ENCODE measurements at places on chromosomes 4 and X.

GRCh38 chrX:30589146-30589888 is 11.8 kb upstream of the TASL start:
- DNase-seq, result no peak

- DNase-seq, result no peak
These were observed 229.0 kb downstream of the PPARGC1A start for GRCh38 chr4:23660865-23661264.

DNA sequence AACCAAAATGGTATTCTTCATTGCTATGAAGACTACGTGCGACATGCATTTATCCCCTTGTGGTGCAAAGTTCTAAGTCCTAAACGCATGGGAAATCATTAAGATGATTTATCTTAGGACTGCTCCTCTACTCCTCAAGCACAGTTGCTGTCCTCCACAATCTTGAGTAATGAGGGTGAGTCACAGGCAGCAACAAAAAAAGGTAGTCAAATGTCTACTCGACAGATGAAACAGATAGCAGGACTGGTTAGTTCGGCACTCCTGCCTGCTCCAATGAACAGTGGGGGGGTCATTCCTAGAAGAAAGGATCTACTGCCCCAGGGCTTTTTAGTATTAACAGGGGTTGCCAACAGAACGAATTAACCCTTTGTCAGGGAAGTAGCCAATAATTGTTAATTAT is 233.7 kb upstream of the FGF13 start:
- DNase-seq, result no peak

DNA sequence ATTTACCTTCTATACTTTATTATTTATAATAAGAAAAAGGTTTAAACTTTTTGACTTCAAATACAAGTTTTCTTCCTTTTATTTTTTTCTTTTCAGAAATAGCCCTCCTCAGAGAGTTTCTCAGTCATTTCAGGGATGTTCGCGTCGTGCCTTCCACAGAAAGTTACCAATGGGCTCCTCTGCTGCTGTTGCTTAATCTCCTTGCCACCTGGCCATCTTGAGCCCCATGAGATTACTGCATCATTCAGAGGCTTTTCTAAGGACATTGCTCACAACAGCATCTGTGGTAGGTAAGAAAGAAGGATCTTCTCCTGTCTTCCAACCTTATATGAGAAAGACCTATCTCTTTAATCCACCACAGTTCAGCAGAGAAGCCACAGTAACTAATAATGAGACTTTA is 1361.9 kb upstream of the ADGRL3 start:
- DNase-seq, result no peak

DNA sequence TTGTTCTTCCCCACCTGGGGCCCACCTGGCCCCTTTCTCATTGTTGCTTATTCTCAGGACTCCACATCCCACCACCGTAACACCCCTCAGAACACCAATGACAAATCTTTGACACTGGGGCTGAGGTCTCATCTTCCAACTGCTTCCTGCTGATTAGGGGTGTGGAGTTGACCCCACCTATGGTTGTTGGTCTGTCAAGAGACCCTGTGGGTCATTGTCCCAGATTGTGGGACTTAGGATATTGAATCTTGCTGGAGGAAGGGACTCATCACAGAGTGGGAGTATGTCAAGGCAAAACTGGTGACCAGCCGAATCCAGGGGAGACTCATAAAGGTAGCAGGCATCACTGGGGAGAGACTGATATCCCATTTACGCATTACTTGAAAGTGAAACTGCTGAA is 140.2 kb upstream of the PLAC1 start:
- DNase-seq, result no peak

GRCh38 chr4:120232050-120232449 is 165.4 kb upstream of the MAD2L1 start:
- no peak for DNase-seq

DNA sequence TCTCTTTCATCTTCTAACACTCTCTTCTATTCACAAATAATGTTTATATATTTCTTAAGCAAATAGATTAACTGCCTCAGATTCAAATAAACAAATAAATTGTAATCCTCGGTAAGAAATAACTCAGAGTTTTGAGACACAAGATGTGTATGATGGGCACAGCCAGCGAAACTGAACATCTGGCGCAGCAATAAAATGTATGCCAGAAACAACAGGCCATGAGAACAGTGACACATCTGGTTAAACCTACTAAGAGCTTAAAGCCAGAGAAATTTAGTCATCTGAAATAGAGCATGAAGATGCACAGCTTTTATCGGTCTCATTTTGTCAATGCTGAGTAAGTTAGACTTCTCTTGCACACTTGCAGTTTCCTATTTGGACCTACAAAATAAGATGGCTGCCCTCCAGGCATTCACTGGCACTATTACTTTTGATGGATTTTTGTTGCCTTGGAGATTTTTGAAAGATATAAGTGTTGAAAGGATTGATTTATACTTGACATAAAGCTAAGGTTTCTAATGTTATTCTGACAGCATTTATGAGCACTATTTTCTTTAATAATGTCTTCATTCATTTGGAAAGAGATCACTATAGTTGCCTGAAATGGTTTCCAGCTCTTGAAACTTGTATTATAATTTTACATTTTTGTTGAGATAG is 1444.0 kb downstream of the PCDH18 start:
- no peak for DNase-seq

DNA sequence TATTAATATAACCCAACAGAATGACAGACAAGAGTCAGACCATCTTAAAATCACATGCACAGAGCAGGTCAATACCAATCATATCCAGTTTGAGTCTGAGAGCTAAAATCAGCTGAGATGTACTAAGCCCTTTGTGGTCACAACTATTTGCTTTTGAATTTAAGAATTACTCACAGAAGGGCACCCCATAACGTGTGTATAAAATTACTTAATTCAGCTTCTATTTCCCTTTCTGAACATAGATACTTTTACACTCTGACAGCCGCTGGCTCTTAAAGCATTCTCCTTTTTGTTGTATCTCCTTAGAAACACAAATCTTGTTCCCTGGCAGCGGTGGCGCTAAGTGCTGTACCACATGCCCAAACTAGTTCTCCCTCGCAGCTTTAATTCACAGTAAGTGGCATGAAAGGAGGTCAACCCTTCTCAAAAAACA is 14.8 kb upstream of the PPARGC1A start:
- no peak for DNase-seq

GRCh38 chr4:28391877-28392276 is 1531.2 kb downstream of the STIM2 start:
- DNase-seq, result no peak

DNA sequence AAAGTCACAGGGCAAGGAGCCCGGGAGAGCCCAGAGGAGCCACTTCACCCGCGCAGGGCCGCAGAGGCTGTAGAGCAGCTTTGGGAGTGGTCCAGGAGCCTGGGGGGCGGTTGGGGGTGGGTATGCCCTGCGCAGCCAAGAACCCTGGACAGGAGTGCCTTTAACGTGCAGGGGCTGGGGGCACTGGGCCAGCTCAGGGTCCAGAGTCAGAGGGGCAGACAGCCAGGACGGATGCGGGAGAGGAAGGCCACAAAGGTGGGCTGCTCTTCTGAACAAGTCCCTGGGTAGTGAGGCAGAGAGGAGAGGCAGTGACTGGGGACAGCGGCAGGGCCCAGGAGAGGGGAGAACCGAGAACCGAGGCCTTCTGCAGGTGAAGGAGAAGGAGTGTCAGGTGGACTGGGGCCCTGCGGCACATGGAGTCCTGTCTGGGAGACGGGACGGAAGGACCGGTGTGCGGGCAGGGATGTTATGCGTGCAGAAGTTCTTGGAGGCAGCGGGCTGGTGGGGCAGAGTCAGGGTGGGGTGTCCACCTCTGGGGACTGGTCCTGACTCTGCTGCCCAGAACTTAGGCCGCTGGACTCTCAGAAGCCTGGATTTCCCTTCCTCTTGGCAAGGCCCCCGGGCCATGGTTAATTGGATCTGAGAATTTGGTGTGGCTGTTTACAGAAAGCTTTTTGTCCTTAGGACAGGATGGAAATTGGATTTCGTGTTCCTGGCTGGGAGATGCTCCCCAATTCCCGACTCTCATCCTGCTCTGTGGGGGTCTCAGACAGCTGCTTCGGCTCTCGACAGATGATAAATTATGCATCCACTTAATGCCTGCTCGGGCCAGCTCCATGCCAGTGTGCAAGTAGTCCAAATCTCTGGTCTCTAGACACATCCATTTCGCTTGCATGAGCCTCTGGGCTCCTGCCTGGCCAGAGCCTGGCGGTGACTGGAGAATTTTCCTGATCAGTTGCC is 31.9 kb downstream of the ADRA2C start:
- DNase-seq, result no peak

- no peak for DNase-seq
These were observed 23.8 kb upstream of the ADH7 start for GRCh38 chr4:99458911-99459447.

- DNase-seq, result peak; percentile 25
These were observed 40.2 kb upstream of the NHSL2 start for GRCh38 chrX:71870208-71871098.

- DNase-seq, result no peak
These were observed 10.5 kb upstream of the MGST2 start for GRCh38 chr4:139655116-139655515.

GRCh38 chr4:177235026-177235425 is 74.6 kb upstream of the NEIL3 start:
- no peak for DNase-seq

- DNase-seq, result no peak
These were observed 211.4 kb downstream of the FSTL5 start for GRCh38 chr4:161952382-161952781.

DNA sequence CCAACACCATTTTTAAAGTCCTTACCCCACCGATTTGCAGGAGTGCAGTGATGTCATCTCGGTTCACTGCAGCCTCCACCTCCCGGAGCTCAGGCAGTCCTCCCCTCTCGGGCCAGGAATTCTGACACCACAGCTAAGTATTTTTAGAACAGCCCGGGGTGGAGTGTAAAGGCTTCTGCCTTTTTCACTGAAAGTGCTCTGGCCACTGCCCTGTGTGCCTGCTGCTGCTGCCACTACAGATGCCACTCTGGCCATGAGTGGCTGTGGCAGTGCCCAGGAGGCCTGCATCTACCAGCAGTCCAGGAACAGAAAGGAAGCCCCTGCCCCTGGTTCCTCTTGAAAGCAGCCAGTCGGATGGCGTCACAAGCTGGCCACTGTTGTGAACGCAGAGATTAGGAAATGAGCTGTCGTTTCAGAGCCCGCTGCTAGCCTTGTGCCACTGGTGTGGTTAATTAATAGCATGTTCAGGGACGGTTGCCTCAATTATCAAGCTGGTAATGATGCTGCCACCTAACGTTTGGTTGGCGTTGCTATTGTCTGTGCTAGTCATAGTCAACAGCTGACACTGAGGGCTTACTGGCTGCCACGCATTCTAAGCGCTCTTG is 23.6 kb upstream of the TBC1D14 start:
- DNase-seq, result no peak

DNA sequence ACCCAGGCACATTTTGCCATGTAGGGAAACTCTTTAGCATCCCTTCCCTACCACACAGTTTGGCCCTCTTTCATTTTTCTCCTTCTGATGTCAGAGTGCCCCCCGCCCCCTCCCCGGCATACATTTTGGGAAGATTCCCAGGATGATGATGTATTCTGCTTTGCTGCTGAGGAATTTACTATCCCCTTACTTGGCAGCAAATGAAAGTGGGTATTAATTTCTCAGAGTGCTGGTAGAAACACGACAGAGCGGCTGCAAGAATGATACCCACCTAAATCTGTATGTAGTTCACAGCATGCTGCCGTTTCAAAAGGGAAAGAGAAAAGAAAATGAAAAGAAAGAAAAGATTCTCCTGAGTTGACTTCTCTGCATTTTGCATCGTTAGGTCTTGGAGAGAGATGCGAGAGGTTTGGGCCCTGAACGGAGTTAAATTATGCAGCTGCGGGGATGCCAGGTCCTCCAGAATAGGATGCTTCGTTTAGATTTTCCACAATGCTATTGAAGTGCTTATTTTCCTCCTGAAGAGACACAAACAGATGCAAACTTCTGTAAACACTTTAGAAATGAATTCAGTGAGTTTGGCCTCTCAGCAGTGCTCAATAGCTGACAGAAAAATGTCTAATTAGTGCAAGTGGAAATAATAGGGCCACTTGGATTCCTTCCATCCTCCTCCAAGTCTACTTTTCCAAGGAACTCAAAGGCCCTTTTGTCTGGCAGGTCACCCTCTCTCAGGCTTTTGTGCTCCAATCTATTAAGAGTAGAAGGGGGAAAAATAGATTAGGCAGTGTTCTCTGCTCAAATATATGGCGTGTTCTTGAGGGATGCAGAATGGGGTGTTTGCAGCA is 106.2 kb downstream of the ALPK1 start:
- DNase-seq, result no peak

DNA sequence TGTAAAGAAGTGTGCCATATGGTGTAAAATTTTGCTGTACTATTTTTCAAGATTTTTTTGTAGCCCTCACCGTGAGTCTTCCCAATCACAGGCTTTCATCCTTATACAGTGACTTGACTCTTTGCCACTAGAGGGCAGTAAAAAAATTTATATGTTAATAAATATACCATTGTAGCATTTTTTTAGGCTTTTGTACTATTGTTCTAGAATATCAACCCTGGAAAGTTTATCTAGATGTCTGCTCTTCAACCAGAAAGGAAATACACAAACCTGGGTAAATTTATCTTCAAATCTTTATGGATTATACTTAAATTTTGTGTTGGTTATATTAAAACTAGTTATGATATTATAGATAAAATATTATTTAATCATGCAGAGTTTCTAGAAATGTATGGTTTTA is 235.3 kb downstream of the TENM3 start:
- no peak for DNase-seq

DNA sequence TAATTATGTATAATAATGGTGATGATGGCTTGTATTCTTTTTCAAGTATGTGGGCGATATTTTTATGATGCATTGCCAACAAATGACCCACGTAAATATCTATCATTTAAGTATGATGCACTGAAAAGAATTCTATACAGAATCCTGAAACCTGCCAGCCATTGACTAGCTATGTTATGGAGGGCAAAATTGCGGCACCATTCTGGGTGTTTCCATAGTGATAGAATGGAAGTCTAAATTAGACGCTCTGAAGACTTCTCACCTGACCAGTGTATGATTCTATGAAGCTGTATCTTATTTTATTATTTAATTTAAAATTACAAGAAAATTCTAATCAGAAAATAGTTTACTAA is 677 bp upstream of the CENPC start:
- no peak for DNase-seq

- DNase-seq, result no peak
These were observed 42.2 kb downstream of the PPM1K start for GRCh38 chr4:88242144-88242543.

Data from progenitor cell of endocrine pancreas (in vitro differentiated cells).